ENCODE measurements at places on chromosomes 11 and 22.

DNA sequence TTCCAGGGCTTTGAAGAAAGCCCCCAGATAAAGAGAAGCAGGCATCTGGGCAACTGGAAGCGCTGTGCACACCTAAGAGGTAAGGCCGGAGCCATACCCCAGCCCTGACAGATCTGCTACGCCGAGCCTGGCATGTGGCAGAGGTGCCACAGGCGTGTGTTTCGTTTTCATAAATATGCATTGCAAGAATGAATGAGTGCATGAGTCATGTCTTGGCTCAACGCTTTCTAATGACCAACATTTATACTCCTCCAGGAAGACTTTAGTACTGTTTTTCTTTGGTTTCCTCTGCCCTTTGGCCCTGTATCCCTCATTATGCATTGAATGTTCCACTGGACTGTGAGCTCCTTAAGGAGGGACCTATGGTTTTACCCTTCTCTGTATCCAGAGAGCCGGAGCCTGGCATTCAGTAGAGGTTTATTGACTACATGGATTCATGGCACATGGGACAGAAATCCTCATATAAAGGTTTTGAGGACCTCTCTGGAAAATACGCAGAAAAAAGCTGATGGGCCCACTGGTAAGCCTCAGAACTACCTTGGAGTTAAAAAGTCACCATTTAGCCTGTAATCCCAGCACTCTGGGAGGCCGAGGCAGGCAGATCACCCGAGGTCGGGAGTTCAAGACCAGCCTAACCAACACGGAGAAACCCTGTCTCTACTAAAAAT, 38.9 kb upstream of the CSNK2A3 start:
- no peak for DNase-seq

- no peak for DNase-seq
Measured at GRCh38 chr11:3857628-3858027, 2.2 kb downstream of the STIM1 start.

- DNase-seq = no peak
Measured at GRCh38 chr11:73399159-73399590, 23.0 kb downstream of the RELT start.

DNA sequence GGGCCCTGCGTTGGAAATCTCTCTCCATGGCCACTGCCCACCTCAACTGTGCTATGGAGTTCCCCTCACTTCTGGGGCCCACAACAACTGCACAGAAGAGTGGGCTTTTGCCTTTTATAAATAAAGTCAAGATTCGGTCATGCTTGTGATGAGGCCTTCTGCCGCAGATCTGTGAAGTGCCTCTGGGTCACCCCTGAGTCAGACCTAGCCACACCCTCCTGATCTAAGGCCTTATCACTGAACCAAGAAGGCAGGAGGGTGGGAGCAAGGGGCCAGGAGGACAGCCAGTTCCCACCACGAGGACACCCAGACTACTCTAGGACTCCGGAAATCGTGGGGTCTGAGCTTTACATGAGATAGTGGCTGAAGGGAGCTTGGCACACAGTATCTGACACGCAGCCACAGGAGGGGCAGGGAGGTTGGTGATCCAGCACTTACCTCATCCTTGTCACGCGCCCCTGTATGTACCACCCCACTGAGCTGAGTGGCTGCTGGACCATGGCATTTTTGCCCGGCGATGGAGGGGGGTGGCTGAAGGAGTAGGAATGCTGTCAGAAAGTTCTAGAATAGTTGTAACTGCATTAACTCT, 115.7 kb downstream of the ABTB2 start:
- DNase-seq = no peak

GRCh38 chr11:72037554-72038311, 39.0 kb downstream of the IL18BP start:
- no peak for DNase-seq

DNA sequence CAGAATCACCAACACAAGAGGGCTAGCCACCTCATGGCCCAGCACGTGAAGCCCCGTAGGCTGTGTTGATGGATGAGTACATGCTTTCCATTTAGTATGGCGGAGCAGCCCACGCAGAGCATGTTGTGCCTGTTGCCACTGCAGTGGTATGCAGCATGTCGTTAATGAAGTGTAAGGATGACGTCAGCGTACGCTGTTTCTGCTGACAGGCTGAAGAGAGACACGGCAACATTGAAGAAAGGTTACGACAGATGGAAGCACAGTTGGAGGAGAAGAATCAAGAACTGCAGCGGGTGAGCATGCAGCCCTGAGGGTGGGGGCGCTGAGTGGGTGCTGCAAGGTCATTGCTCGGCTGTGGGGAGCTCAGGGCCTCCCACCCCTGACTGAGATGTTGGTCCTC, 62.8 kb downstream of the PPFIA1 start:
- no peak for DNase-seq

- no peak for DNase-seq
Measured at GRCh38 chr11:86442420-86442819, 67.7 kb downstream of the CCDC81 start.

- DNase-seq = no peak
Measured at GRCh38 chr22:33909911-33910310, 10.4 kb downstream of the LARGE1 start.

DNA sequence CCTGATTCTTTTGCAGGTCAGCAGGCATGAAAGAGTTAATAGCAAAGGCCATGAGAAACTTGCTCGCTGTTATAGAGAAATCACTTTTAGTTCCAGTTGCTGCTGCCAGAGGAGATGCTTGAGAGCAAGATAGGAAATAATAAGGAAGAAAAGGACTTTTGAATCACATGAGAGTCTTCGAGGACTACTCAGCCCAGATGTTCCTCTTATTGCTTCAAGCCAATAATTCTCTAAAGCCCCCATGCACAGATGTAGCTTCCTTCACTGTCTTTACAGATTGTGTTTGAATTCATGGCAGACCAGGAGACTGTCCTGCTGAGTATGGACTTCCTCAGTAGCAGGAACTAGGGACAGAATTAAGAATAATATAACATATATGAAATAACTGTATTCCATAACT, 50.1 kb upstream of the OLFML1 start:
- DNase-seq = no peak

- DNase-seq = no peak
Measured at GRCh38 chr11:87035976-87036583, 1.7 kb upstream of the TMEM135 start.

DNA sequence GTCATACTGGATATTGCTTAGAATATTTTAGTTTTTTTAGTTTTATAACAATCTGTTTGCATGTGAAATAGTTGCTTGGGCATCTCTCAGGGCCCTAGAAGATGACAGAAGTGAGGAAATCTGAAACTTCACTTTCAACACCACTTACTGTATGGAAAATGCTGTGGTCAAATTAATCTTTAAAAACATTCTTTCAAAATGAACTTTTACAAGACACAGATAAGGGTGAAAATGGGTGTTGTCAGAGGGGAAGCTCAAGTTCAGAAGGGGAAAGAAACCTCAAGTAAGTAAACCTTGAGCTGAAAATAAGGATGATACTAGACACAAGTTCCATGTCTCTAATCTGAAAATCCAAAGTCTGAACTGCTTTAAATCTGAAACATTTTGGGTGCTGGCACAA, 1840.1 kb upstream of the RAG2 start:
- DNase-seq = no peak

- no peak for DNase-seq
Measured at GRCh38 chr11:33898957-33899356, 7.1 kb upstream of the LMO2 start.

DNA sequence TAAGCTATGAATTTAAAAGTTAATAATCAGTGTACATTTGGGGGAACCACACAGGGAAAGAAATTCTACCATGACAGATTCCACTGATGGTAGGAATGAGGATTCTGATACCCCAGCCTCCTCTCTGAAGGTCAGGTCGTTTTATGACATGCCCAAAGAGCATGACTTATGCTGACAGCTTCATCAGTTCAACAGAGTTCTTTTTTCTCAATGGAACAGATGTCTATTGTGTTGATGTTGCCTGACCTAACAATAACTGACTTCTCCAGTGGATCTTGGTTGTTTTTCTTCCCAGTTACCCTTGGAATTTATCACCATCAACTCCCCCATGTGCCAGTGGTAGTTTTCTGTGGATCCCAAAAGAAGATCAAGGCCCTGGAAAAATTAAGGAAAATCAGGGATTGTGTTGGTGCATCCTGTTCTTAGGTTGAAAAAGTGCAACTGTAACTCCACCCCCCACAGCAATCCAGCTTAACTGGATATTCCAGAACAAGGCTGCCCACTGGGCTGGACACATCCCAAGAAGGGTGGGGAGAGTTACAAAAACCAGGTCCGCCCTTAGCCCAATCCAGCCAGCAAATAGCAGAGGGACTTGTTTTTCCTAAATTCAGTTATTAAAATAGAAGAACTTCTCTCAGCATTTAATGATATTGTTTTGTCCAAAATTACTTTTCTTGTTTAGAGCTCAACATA, 31.5 kb upstream of the CAT start:
- DNase-seq = no peak

- DNase-seq = no peak
Measured at GRCh38 chr22:48721395-48721669, 1106.3 kb downstream of the BRD1 start.

DNA sequence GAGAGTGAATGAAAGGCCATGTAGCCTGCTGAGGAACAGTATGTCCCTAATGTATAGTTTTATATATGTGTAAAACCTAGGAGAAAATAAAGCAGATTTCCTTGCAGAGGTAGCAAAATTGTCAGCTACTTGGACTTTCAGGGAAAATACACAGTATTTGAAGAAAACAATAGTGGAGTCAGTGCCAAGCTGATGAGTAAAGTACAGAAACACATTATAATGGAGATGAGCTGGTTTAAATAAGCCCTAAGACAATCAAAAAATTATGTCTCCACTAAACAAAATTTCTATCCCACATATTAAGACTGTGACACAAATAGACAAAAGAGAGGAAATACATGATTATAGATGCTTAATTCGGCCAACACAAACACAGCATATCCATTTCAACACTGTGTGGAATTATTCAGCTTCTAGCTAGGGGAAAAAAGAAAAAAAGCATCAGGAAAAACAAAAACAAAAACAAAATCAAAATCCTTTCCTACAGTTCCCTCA, 75.9 kb downstream of the MAML2 start:
- no peak for DNase-seq

- DNase-seq = no peak
Measured at GRCh38 chr11:35785287-35786167, 123.0 kb downstream of the TRIM44 start.

- DNase-seq = peak; percentile 63
Measured at GRCh38 chr11:112289588-112290492, 29.2 kb upstream of the PLET1 start.

DNA sequence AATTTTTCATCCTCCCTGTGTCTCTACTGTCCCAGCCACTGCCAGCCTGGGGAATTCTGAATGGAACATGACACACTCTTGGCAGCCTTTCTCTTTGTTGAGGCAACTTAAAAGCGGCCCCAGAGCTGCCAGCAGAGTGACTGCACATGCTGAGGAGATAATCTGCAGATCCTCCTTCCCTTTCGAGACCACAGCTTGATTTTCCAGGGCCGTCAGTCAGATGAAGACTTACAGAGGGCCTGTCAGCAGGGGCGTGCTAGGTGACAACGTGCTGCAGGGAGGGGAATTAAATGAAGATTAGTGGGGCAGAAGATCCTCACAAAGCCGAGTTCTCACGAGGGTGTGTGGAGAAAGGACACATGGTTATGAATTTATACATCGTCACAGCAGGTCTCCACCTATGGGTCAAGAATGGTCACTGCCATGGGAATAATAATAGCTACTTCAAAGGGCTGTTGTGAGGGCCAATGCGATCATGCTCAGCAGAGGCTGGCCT, 193.5 kb upstream of the PITPNB start:
- DNase-seq = no peak

DNA sequence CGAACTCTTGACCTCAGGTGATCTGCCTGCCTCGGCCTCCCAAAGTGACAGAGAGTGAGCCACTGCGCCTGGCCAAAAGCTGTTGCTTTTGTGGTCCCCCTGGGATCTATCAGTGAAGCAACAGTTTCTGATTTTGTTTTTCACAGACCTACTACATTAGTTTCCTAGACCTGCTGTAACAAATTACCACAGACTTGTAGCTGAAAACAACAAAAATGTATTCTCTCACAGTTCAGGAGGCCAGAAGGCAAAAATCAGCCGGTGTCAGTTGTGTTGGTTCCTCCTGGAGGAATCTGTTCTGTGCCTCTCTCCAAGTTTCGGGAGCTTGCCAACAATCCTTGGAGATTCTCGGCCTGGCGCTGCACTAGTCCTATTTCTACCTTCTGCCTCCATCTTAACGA, 8.5 kb upstream of the SLC35C1 start:
- DNase-seq = no peak

DNA sequence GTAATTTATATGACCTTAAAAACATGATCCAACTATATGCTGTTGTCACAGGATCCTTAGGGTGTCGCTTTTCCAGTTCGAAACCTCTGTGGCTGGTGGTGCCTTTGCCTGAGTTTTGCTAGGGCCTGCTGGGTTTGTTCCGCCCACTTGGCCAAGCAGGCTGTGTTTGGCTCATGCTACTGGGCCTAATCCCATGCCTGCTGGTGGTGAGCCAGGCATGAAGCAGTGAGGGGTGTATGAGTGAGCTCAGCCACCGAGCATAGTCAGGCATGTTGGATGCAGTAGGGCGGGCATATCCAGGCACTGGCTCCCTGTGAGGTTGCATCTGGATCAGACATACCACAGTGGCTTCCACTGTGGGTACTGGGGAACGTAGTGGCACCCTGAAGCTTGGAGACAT, 16.3 kb downstream of the NPAT start:
- DNase-seq = no peak

DNA sequence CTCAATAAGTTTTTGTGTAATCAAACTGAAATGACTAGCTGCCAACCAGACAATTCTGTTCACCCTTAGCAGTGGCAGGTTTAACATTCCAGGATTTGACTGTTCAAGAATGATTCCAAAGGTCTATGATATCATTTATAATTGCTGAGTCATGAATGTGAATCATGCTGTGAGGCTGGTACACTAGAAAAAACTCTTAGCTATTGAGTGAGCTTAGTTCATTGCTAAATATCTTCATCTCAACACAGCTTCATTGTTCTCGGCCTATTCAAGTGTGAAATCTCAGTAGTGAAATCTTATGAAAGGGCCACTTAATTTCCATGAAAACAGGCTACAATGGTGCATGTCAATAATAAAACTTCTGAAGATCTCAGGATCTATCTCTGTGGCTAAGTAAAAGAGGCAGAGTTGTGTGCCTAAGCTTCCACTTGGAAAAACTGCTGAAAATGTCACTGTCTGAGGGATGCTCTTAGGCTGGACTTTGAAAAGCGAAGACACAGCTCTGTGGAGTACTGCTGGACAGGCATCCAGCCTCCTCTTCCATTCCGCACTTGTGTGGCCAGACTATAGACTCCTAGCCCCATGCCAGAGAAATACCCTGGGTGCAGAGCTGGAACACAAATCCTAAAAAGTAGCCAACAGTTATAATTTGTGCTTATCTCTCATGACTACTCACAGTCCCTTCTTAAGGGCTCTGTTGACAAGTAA, 12.8 kb downstream of the AQP11 start:
- DNase-seq = no peak

- no peak for DNase-seq
Measured at GRCh38 chr11:17538731-17539130, 5.5 kb downstream of the USH1C start.

GRCh38 chr11:69465236-69466000, 16.0 kb upstream of the LINC01488 start:
- DNase-seq = no peak

- no peak for DNase-seq
Measured at GRCh38 chr11:103601225-103601846, 435.1 kb upstream of the DDI1 start.

GRCh38 chr11:36230779-36231699, 58.2 kb downstream of the COMMD9 start:
- no peak for DNase-seq

- DNase-seq = no peak
Measured at GRCh38 chr11:123195188-123196059, at the start of gene CLMP. CLMP (minus strand) TSS chr11:123195248; CDS start chr11:123194940, 308 bp downstream.

- no peak for DNase-seq
Measured at GRCh38 chr11:76621868-76622267, 48.7 kb downstream of the LRRC32 start.

- DNase-seq = no peak
Measured at GRCh38 chr11:68347841-68348240, 35.5 kb downstream of the LRP5 start.

Measured in stimulated activated CD8-positive, alpha-beta memory T cell treated with anti-CD3 and anti-CD28 coated beads, Interleukin-4, amount 100 ng/mL, for 4 hours (primary cell).